Ascending aorta (tissue), 2 donors: ENCODE measurements at places on chromosomes 6 and 20.

GRCh38 chr6:105676857-105677256 lies 274.0 kb upstream of the PREP start:
- H3K27ac ChIP-seq: no peak overlapping the region
- no peak for DNase-seq
- H3K4me3 ChIP-seq: no peak overlapping the region
- H3K36me3 ChIP-seq: no peaks in the 10 kb centered on the region
- no peaks in the 10 kb centered on the region for H3K27me3 ChIP-seq
- H3K4me1 ChIP-seq: no peaks in the 10 kb centered on the region

GRCh38 chr6:44497807-44498206 lies 110.3 kb downstream of the CDC5L start:
- no peaks in the 10 kb centered on the region for H3K27me3 ChIP-seq
- H3K4me1 ChIP-seq: no peaks in the 10 kb centered on the region
- no peaks in the 10 kb centered on the region for H3K36me3 ChIP-seq
- H3K27ac ChIP-seq: no peak overlapping the region
- H3K4me3 ChIP-seq: no peak overlapping the region

GRCh38 chr6:5247201-5247600 lies 13.5 kb downstream of the LYRM4 start:
- H3K27ac ChIP-seq: no peak overlapping the region
- H3K27me3 ChIP-seq: no peaks in the 10 kb centered on the region
- H3K4me1 ChIP-seq: no peaks in the 10 kb centered on the region
- DNase-seq: no peak

DNA sequence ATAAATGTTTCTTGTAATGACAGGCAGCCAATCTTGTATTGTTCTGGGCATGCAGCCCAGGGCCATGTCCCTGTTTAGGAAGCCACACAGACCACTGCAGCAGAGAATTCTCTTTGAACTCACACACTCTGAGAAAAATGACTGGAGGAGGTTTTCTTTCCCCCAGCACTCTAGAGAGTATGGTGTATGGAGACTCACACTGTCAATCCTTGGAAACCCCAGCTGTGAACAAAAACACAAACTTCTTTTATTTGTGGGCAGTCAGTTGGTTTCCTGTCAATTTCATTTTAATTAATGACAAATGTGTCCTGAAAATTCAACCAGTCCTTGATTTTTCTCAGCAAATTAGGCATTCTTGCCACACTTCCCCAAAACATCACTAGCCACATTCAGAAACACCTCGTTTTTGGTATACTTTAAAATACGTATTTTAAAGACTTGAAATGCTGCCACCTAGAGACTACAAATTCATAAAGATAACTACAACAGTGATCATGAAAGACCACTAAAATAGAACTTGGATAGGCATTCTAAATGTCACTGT lies 52.9 kb upstream of the UFL1 start:
- no peaks in the 10 kb centered on the region for H3K4me1 ChIP-seq
- H3K27me3 ChIP-seq: no peaks in the 10 kb centered on the region
- no peaks in the 10 kb centered on the region for H3K36me3 ChIP-seq
- no peak overlapping the region for H3K27ac ChIP-seq
- H3K4me3 ChIP-seq: no peak overlapping the region
- DNase-seq: no peak

DNA sequence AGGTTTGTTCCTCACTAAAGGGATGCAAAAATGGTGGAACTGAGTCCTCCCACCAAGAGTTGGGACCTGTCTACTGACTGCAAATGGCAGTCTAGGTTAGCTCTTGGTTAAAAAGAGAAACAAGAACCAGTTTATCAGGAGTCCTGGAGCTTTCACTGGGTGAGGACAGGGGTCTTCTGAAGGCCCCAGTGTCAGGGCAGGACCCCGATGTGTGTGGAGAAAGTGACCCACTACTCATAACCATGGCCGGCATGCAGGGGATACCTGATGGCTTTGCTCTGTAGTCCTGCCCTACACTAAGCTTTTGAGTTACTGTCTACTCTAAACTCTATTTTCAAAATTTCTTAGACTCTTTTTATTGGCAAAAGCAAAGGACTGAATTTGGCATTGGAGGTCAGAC lies 220.5 kb downstream of the ANKRD60 start:
- no peaks in the 10 kb centered on the region for H3K36me3 ChIP-seq
- no peak for DNase-seq
- peaks cover 6% of the 10 kb centered on the region for H3K4me1 ChIP-seq
- no peak overlapping the region for H3K4me3 ChIP-seq
- no peaks in the 10 kb centered on the region for H3K27me3 ChIP-seq

- no peaks in the 10 kb centered on the region for H3K4me1 ChIP-seq
- H3K27ac ChIP-seq: no peak overlapping the region
- no peaks in the 10 kb centered on the region for H3K27me3 ChIP-seq
- no peaks in the 10 kb centered on the region for H3K36me3 ChIP-seq
Observed at GRCh38 chr6:31130751-31131150, 8.1 kb downstream of the PSORS1C2 start.

- no peaks in the 10 kb centered on the region for H3K4me1 ChIP-seq
- H3K27ac ChIP-seq: no peak overlapping the region
- H3K4me3 ChIP-seq: no peak overlapping the region
- DNase-seq: no peak
- no peaks in the 10 kb centered on the region for H3K36me3 ChIP-seq
Observed at GRCh38 chr20:57936636-57937385, 227.0 kb upstream of the PMEPA1 start.

DNA sequence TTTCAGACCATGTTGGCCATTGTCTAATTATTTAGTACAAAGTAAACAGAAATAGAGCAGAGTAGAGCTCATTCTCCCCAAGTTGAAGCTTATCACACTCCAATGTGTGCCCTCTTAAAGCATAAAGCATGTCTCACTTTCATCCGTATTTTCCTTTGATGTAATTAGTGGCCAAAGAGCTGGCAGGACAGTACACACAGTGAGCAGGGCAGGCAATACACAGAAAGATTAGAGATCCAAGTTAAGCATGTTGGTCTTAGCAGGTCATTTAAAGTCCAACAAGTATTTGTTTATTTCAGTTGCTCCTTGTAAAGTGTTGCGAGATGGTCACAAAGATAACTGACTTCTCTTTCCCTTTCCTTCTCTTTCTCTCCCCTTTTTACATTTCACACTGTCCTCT lies 47.2 kb downstream of the RFX6 start:
- no peaks in the 10 kb centered on the region for H3K4me1 ChIP-seq
- H3K36me3 ChIP-seq: no peaks in the 10 kb centered on the region
- H3K27me3 ChIP-seq: no peaks in the 10 kb centered on the region
- no peak for DNase-seq

GRCh38 chr6:109490713-109491112 lies 7.7 kb upstream of the ZBTB24 start:
- no peak overlapping the region for H3K4me3 ChIP-seq
- H3K27ac ChIP-seq: no peak overlapping the region
- H3K36me3 ChIP-seq: no peaks in the 10 kb centered on the region
- DNase-seq: no peak

DNA sequence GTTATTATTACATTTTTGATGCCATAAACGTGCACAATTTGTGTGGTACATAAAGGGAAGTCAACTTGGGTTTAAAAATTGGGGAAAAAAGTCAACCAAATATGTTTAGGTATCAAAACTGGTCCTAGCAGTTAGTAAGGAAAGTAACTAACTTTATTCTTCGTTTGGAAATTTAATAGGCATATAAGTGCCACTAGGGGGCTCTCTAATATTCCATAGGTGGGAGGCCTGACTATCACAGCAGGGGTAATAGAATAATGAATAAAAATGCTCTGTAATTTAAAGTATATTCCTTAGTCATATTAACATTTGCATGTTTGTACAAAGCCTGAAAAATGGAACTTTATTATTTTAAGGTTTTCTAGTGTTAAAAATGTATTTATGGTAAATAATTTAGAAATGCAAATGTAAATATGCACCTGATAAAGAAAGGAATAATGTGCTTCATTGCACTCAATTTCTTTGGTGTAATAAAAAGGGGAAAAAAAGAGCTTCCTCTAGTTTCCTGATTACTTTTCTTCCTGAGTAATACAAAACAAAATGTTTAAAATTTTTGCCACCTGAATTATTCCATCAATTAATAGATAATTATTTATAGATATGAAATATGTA lies 125.7 kb upstream of the HDAC2 start:
- H3K27ac ChIP-seq: no peak overlapping the region
- H3K4me1 ChIP-seq: no peaks in the 10 kb centered on the region
- H3K36me3 ChIP-seq: no peaks in the 10 kb centered on the region
- DNase-seq: no peak

- no peaks in the 10 kb centered on the region for H3K4me1 ChIP-seq
- no peaks in the 10 kb centered on the region for H3K36me3 ChIP-seq
- no peak for DNase-seq
- no peak overlapping the region for H3K27ac ChIP-seq
- no peaks in the 10 kb centered on the region for H3K27me3 ChIP-seq
Observed at GRCh38 chr6:41656002-41656691, 17.9 kb downstream of the MDFI start.

GRCh38 chr6:33782561-33782960 lies 6.4 kb downstream of the LEMD2 start:
- H3K27me3 ChIP-seq: no peaks in the 10 kb centered on the region
- no peak for DNase-seq
- H3K4me1 ChIP-seq: peaks cover 11% of the 10 kb centered on the region
- H3K36me3 ChIP-seq: peaks cover 68% of the 10 kb centered on the region

DNA sequence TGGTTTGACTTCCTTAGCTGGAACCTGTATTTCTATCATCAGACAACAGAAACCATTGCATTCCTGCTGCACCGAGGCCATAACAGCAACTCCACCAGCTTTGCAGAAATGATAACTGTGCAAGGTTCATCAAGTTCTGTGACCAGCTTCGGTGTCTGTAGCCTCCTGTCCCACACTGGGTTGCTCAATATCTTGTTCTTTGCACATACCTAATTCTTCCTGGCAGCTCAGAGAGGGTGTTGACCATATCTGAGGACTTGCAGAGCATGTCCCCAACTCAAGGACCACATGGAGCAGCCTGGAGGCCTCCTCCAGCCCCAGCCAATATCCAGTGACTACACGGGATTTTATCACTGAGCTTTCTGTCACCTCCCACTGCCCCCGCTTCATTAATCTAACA lies 59.3 kb upstream of the SCAF8 start:
- no peak overlapping the region for H3K4me3 ChIP-seq
- no peak overlapping the region for H3K27ac ChIP-seq

DNA sequence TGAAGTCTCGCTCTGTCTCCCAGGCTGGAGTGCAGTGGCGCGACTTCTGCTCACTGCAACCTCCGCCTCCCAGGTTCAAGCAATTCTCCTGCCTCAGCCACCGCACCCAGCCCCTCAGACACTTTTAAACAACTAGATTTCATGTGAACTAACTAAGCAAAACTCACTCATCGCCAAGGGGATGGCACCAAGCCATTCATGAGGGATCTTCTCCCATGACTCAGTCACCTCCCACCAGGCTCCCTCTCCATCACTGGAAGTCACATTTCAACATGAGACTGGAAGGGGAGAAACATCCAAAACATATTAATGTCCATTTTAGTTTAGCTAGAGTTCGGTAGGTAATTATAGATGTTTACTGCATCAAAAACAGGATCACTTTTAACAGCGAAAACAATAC lies 95.9 kb upstream of the PRL start:
- no peak overlapping the region for H3K27ac ChIP-seq
- no peak overlapping the region for H3K4me3 ChIP-seq
- no peaks in the 10 kb centered on the region for H3K27me3 ChIP-seq

GRCh38 chr20:23867152-23867776 lies 12.3 kb downstream of the CST5 start:
- H3K36me3 ChIP-seq: no peaks in the 10 kb centered on the region
- no peak overlapping the region for H3K4me3 ChIP-seq
- H3K27ac ChIP-seq: no peak overlapping the region
- H3K27me3 ChIP-seq: no peaks in the 10 kb centered on the region
- no peak for DNase-seq
- no peaks in the 10 kb centered on the region for H3K4me1 ChIP-seq

GRCh38 chr6:116376149-116376548 lies 5.4 kb downstream of the DSE start:
- H3K36me3 ChIP-seq: no peaks in the 10 kb centered on the region
- H3K27ac ChIP-seq: no peak overlapping the region
- H3K27me3 ChIP-seq: no peaks in the 10 kb centered on the region
- no peak overlapping the region for H3K4me3 ChIP-seq
- no peak for DNase-seq

DNA sequence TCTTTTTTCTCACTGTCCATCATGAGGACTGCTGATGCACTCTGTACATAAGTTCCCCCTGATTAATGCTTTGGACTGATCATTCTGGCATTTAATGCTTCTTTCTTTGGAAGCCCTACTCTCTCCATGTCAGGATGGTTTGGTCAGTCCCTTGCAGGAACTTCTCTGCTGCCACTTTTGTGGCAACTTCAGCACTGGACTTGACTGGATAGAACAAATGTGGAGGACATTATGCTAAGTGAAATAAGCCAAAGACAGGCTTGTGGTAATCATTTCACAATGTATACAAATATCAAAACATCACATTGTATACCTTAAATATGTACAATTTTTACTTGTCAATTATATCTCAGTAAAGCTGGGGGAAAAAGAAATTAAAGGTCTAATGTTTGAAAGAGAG lies 12.2 kb upstream of the BRPF3 start:
- H3K27ac ChIP-seq: no peak overlapping the region
- H3K4me3 ChIP-seq: no peak overlapping the region
- no peak for DNase-seq
- H3K4me1 ChIP-seq: no peaks in the 10 kb centered on the region
- H3K36me3 ChIP-seq: no peaks in the 10 kb centered on the region
- H3K27me3 ChIP-seq: no peaks in the 10 kb centered on the region

DNA sequence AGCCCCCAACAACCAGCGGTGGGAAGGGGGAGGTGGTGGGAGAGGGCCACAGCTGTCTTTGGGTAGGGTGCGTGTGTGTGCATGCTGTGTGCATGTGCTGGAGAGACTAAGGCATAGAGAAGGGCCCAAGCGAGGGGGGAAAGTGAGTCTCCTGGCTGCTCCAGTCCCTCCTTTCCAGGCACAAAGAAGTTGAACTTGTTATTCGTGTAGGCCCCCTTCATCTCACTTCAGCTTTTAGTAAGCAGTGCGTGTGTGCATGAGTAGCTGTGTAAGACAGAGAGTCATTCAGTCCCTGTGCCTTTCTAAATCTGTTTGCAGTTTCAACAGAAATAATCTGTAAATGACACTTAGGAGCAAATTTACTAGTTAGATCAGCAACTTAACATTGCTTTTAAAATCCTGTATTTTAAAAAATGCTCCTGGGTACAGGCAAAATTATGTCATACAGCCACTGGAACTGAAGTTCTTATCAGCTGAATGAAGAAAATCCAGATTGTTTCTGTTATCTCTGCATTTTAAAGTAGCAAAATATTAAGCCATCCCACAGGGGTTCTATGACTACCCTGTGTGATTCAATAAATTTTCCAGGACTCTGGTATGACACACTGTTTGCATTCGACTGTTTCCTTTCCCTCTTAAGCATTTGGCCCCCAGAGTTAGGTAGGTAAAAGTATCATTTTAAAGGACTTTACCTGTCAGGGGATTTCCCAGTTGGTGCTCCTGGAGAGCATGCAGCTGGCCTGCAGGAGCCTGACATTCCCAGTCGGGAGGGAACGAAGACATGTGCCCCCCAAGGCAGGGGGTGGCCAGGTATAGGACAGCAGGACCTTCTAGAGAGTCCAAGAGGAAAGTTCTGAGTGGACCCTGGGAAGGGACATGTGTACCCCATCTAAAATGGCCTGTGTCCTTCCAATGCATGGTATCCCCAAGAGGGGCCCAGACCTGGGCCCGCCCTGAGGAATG lies 39.0 kb downstream of the MTRES1 start:
- H3K4me1 ChIP-seq: no peaks in the 10 kb centered on the region
- no peaks in the 10 kb centered on the region for H3K27me3 ChIP-seq
- no peak overlapping the region for H3K4me3 ChIP-seq
- peaks cover 14% of the 10 kb centered on the region for H3K36me3 ChIP-seq
